ENCODE measurements at places on chromosomes 1 and 21. TPM values are rescaled to one million over a fixed set of nuclear protein-coding genes. Genes with fewer than 3 reads are reported as not detected.

COL6A1 gene
- 166 TPM for total RNA-seq

DNASE2B gene
- total RNA-seq = 0.31 TPM

DMRTA2 gene
- 3.5 TPM for total RNA-seq

NR1I3 gene
- 0.31 TPM for total RNA-seq

PLCH2 gene
- total RNA-seq = 5.7 TPM

SELP gene
- total RNA-seq = 3.1 TPM

OR6K2 gene
- total RNA-seq = not detected

PRAMEF33 gene
- total RNA-seq = not detected

- no peaks in the 10 kb centered on the region for H3K27me3 ChIP-seq
- no peaks in the 10 kb centered on the region for H3K36me3 ChIP-seq
- H3K27ac ChIP-seq = no peak overlapping the region
- H3K4me1 ChIP-seq = no peaks in the 10 kb centered on the region
Observed at GRCh38 chr1:41812051-41812450, 106.7 kb downstream of the HIVEP3 start.

DNA sequence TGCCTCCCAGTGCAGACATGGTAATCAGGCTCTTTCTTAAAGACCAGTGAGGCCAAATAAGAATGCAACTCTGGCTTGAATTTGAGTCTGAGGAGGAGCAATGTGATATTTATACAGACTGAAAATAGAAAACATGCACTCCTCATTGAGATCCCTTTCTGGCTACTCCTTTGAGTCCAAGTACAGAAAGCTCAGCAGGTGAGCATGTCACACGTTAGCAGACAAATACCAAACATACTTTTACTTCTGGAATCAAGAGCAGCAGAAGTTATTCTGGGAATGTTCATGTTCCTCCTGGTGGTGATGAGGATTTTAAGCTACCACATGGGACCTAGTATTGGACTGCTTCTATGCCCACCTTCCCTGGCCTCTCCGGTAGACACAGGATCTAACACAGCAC lies 48.3 kb downstream of the PGBD5 start:
- no peak for DNase-seq
- H3K4me1 ChIP-seq = peaks cover 3% of the 10 kb centered on the region
- H3K4me3 ChIP-seq = no peak overlapping the region
- H3K36me3 ChIP-seq = no peaks in the 10 kb centered on the region
- no peaks in the 10 kb centered on the region for H3K27me3 ChIP-seq

- no peak overlapping the region for H3K27ac ChIP-seq
- DNase-seq = no peak
- H3K4me1 ChIP-seq = peaks cover 5% of the 10 kb centered on the region
- H3K36me3 ChIP-seq = no peaks in the 10 kb centered on the region
- H3K4me3 ChIP-seq = no peak overlapping the region
Observed at GRCh38 chr1:244839656-244840055, 4.2 kb downstream of the COX20 start.

DNA sequence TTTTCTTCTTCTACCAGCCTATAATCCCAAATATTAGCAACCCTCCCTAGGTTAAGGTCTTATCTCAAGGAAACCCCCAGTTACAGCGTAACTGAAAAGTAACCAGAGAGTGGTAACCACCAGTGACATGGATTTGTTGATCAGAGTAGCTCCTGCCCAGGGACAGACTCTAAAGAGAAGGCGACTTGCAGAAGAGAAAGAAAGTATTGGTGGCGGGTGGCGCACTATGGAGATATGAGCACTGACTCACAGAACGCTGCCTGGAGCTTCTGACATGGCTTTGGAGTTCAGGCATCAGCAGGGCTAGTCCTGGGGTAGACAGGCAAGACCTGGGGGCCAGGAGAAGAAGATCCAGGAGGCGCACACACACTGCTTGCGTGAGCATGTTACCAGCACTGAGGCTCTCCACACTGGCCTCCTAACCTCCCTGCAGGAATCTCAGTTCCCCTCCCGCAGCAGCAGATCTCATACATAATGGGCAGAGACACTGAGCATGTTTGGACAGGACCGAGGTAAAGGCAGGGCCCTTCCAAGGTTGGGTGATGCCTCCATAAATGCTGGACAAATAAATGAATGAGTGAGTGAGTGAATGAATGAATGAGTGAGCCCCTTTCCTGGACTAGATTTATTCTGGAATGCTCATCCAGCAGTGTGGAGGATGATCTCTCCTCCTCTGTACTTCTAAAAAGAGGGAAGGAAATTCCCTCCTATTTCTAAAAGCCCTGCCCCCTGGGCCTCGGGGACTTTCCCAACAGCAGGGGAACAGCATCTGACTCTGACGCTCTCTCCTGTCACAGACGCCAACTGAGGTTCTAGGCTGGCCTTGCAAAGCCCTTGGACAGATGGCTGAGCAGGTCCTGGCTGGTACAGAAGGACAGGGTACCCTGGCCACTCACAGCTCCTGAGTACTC lies 175.5 kb downstream of the CLIC6 start:
- H3K27me3 ChIP-seq = no peaks in the 10 kb centered on the region
- no peaks in the 10 kb centered on the region for H3K36me3 ChIP-seq
- peak overlapping the region; percentile 71 for H3K27ac ChIP-seq
- peaks cover 11% of the 10 kb centered on the region for H3K4me1 ChIP-seq
- peak; percentile 63 for DNase-seq

DNA sequence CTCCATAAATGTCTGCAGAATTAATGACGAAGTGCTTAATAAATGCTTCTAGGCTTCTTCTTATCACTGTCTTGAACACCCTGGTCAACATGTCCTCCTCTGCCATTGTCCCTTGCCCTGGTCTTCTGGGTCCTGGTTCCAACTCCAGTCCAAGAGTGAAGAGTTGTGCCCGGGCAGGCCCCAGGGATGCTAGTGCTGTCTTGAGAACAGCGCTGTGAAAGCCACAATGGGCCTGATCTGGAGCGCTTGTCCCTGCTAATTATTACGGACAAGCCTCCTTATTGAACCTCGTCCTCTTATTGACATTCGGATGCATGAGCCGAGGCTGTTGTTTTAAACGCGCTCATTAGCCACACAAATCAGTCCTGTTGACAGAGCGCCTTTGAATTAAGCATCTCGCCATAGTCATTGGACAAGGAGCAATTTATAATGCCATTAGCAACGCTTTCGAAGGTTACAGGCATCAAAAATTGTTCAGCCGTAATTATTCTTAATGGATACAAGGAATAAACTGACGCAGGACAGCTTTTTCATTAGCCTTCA lies 211.6 kb upstream of the POU3F1 start:
- no peak for DNase-seq
- H3K4me1 ChIP-seq = no peaks in the 10 kb centered on the region
- no peaks in the 10 kb centered on the region for H3K36me3 ChIP-seq

DNA sequence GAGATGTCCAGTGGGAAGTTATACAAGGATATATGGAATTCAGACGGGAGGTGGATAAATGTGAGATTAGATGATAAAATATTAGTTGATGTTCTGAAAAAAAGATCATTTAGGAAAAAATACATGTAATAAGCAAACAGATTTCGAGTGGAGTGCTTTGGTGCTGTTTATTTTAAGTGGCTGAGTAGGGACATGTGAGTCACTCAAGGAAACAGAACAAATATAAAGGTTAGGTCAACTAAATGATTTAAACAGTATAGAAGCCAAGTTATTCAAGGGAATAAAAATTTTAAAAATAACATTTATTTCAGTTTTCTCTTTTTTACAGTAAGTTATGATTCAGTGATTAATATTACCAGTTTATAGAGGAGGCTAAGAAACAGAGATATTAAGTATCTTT lies 1046.7 kb upstream of the B3GALT2 start:
- peaks cover 3% of the 10 kb centered on the region for H3K4me1 ChIP-seq
- no peak overlapping the region for H3K27ac ChIP-seq
- no peaks in the 10 kb centered on the region for H3K36me3 ChIP-seq

DNA sequence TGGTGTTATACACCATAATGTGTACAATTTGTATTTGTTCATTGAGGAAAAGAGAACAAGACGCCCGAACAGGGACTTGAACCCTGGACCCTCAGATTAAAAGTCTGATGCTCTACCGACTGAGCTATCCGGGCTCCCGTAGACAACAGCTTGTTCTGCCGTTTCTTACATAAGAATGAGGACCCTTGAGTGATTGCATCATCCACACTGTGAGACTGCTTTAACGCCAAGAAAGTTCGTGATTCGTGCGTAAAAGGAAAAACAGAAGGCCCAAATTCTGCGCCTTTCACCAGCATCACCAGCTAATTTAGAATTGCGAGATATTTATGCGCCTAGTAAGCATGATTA lies 9.3 kb upstream of the MDM4 start:
- peaks cover 6% of the 10 kb centered on the region for H3K4me1 ChIP-seq
- H3K4me3 ChIP-seq = peak overlapping the region; percentile 75
- peak; percentile 93 for DNase-seq
- peak overlapping the region; percentile 95 for H3K27ac ChIP-seq
- H3K27me3 ChIP-seq = no peaks in the 10 kb centered on the region

DNA sequence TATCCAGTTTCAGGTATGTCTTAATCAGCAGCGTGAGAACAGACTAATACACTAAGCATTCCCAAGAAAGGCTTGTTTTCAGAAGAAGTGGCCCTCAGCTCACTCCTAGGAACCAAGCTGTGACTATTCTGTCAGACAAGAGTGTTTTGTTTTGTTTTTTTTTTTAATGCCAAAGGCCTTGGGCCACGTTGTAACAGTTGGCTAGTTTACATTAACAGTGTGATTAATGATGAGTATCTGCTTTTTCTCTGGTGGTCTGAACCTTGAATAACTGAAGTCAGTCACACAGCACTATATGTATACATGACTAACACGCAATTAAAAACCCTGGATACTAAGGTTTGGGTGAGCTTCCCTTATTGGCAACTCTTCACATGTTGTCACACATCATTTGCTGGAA lies 21.9 kb downstream of the DPYD start:
- no peak overlapping the region for H3K27ac ChIP-seq
- no peaks in the 10 kb centered on the region for H3K4me1 ChIP-seq

GRCh38 chr1:58652651-58653184 lies 47.1 kb downstream of the MYSM1 start:
- H3K27me3 ChIP-seq = no peaks in the 10 kb centered on the region
- no peak overlapping the region for H3K27ac ChIP-seq
- no peak overlapping the region for H3K4me3 ChIP-seq
- no peaks in the 10 kb centered on the region for H3K36me3 ChIP-seq

GRCh38 chr1:28640766-28641165 lies 2.1 kb downstream of the TAF12 start:
- H3K27ac ChIP-seq = no peak overlapping the region
- H3K36me3 ChIP-seq = no peaks in the 10 kb centered on the region
- H3K27me3 ChIP-seq = no peaks in the 10 kb centered on the region
- no peak for DNase-seq

GRCh38 chr1:216898801-216899200 lies 175.6 kb upstream of the ESRRG start:
- no peaks in the 10 kb centered on the region for H3K36me3 ChIP-seq
- no peaks in the 10 kb centered on the region for H3K27me3 ChIP-seq
- H3K27ac ChIP-seq = no peak overlapping the region
- H3K4me3 ChIP-seq = no peak overlapping the region
- H3K4me1 ChIP-seq = no peaks in the 10 kb centered on the region
- no peak for DNase-seq

- H3K27me3 ChIP-seq = no peaks in the 10 kb centered on the region
- H3K27ac ChIP-seq = no peak overlapping the region
- no peaks in the 10 kb centered on the region for H3K4me1 ChIP-seq
- no peak for DNase-seq
- no peak overlapping the region for H3K4me3 ChIP-seq
- no peaks in the 10 kb centered on the region for H3K36me3 ChIP-seq
Observed at GRCh38 chr1:34470401-34470800, 284.4 kb upstream of the GJB5 start.

GRCh38 chr1:157596384-157596783 lies 1.5 kb downstream of the FCRL4 start:
- H3K27ac ChIP-seq = no peak overlapping the region
- H3K4me3 ChIP-seq = no peak overlapping the region
- H3K27me3 ChIP-seq = no peaks in the 10 kb centered on the region

- no peak for DNase-seq
- H3K27ac ChIP-seq = peak overlapping the region; percentile 93
- no peaks in the 10 kb centered on the region for H3K36me3 ChIP-seq
- no peaks in the 10 kb centered on the region for H3K27me3 ChIP-seq
- peaks cover 43% of the 10 kb centered on the region for H3K4me1 ChIP-seq
- H3K4me3 ChIP-seq = peak overlapping the region; percentile 66
Observed at GRCh38 chr1:2193514-2194281, 874 bp downstream of the FAAP20 start.
